ENCODE measurements at places on chromosomes 11 and 22.

DNA sequence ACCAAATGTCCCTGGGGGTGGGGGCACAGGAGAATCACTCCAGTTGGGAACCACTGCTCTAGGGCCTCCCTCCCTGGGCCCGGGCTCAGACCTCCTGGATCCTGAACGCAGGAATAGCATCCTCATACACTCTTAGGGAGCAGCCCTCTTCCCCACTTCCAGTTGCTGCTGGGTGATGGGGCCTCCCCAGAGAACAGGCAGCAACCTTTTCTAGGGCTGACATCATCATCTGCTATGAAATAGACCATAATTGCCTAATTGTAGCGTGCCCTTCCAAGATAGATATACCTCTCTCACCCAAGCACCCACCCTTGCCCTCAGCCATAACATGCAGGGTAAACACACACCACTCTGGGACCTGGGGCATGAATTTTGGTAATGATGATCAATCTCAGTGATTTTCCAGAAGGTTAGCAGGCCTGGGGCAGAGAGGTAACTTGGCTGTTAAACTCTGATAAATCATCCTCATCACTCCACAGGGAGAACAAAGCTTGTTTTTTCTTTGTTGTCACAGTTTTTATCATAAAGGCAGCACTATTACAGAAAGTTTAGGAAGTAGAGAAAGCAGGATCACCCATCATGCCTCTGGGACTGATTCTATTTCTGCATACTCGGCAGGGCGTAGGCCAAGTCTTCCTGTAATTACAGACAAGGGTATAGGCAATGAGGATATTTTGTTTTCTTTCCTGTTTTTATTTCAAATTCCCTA lies 88.3 kb upstream of the PRDM11 start:
- no peak for DNase-seq

DNA sequence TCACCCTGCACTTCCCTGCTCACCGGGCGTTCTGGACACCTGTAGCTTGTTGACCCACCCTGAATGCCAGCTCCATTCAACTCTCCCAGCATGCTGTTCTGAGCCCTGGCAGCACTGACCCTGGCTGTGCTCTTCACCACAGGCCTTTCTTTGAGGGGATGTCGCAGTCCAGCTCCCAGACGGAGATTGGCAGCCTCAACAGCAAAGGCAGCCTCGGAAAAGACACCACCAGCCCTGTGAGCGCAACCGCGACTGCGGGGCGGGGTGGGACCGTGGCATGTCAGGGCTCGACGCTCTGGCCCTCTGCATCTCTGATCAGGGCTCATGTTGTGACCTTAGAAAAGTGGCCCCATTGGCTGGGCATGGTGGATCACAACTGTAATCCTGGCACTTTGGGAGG lies 47.4 kb upstream of the RAB1B start:
- no peak for DNase-seq

- DNase-seq = no peak
Measured at GRCh38 chr11:125315079-125315740, 150.7 kb downstream of the PKNOX2 start.

DNA sequence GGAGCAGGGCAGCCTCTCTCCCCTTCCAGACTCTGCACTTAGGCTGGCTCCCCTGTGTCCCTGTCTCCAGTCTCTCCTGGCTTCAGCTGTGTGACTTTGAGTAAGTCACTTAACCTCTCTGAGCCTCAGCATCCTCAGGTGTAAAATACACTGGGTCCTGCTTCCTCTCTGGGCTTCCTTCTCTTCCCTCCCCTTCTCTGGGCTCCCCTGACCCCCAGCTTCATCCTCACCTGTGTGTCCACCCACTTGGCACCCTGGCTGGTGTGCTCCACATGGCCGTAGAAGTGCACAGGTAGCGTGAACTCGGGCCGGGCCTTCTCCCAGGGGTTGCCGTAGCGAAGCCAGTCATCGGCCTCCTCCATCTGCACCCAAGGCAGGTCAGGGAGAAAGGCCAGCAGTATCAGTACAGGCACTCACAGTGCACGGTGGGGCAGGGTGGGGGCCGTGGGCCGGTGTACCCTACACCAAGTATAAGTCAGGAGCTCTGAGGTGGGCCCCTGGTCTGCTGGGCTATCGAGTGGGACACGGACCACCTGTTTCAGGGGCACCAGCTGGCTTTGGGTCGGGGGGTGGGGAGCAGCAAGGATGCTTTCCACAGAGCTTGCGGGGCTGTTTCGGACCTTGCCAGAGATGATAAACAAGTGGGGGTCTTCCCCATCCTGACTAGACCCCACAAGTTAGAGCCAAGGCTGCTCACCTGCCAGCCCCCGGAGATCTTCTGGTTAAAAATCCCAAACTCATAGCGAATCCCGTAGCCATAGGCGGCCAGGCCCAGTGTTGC lies 2.0 kb downstream of the PYGM start:
- no peak for DNase-seq

DNA sequence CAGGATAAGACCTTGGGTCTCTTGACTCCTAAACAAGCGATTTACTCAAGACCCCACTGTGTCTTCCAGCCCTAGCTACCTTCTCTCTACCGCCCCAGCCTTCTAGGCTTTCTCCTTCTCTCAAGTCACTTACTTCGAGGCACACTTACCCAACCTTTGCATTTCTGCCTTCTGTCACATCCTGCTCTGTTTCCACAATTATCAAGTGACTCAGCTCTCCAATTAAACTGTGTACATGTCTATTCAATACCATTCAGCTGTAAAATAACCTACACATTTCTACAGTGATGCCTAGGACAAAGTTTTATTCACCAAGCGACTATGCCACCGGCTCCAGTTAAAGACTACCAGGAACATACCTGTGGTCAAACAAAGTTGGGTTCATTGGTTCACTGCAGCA lies 69.0 kb downstream of the LARGE1 start:
- DNase-seq = no peak

GRCh38 chr11:111361052-111361801 lies 17.8 kb downstream of the POU2AF1 start:
- no peak for DNase-seq

- peak; percentile 32 for DNase-seq
Measured at GRCh38 chr11:61797263-61797944, 4.7 kb downstream of the FEN1 start.

DNA sequence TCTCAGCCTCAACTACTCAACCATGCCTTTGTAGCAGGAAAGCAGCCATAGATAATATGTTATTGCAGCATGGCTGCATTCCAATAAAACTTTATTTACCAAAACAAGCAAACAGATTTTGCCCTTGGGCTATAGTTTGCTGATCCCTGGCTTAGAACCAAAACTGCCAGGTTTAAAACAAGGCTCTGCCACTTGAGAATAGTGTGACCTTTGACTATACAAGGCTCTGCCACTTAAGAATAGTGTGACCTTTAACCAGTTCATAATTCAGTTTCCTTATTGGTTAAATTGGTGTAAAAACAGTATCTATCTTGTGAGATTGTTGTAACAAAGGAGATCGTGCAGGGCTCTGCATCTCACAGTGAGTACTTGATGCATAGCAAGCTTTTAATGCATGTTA lies 217.3 kb upstream of the MTNR1B start:
- no peak for DNase-seq

DNA sequence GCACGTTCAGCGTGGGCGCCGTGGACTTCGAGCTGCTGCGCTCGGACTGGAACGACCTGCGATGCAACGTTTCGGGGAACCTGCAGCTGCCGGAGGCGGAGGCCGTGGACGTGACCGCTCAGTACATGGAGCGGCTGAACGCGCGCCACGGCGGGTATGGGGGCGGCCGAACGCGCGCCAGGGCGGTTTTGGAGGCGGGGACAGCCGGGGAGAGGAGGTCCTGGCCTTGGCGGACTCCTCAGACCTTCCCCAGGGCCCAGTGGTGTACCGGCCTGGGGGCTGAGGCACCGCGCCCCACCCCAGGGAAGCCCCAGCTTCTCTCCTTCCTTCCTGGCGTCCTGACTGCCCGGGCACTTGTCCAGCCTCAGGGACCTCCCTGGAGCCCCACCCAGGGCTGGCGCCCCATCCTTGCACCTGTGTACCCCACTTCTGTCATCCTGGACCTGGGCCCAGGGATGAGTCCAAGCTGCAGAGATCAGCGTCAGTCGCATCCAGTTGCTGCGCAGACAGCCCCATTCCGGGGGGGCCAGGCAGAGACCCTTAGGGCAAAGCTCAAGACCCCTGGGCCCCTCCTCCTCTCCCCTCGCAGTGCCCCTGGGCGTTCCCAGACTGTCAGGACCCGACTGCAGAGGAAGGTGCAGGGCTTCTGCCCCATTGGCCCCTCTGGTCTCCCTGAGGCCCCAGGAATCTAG lies 8.0 kb downstream of the B4GALNT4 start:
- DNase-seq = no peak

- DNase-seq = no peak
Measured at GRCh38 chr11:129639300-129639699, 176.3 kb upstream of the TMEM45B start.

- no peak for DNase-seq
Measured at GRCh38 chr11:36460220-36460619, 49.9 kb downstream of the TRAF6 start.

GRCh38 chr22:36027935-36028645 lies 534 bp downstream of the RBFOX2 start:
- no peak for DNase-seq

DNA sequence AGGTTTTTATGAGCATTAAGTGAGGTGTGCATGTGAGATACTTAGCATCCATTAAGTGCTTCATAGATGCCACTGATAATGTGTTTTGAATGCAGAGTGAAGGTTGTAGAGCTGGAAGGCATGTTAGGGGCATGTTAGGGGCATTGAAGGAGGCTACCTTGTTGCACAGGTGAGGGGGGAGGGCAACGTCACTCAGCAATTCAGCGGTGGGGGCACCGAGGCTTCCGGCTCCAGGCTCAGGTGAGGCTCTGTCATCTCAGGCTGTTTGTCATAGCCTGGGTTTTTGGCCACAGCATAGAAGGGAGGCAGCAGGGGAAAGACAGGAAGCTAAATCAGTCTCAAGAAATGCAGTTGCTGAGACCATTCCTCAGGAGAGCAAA lies 299.0 kb downstream of the NTM start:
- no peak for DNase-seq
